ENCODE measurements at places on chromosomes 5 and 9.

GRCh38 chr5:35832762-35833161 is 23.9 kb upstream of the IL7R start:
- no peak for DNase-seq

- DNase-seq: no peak
Measured at GRCh38 chr5:169006842-169007790, 293.8 kb downstream of the SLIT3 start.

DNA sequence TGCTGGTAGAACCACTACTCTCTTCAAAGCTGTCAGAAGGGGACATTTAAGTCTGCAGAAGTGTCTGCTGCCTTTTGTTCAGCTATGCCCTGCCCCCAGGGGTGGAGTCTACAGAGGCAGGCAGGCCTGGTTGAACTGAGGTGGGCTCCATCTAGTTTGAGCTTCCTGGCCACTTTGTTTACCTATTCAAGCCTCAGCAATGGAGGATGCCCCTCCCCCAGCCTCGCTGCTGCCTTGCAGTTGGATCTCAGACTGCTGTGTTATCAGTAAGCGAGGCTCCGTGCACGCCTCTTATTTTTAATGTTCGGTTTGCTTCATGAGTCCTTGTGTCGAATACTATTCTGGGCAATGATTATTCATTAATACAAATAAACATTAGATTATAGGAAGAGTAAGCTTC is 3.1 kb upstream of the SLC27A6 start:
- DNase-seq: no peak

DNA sequence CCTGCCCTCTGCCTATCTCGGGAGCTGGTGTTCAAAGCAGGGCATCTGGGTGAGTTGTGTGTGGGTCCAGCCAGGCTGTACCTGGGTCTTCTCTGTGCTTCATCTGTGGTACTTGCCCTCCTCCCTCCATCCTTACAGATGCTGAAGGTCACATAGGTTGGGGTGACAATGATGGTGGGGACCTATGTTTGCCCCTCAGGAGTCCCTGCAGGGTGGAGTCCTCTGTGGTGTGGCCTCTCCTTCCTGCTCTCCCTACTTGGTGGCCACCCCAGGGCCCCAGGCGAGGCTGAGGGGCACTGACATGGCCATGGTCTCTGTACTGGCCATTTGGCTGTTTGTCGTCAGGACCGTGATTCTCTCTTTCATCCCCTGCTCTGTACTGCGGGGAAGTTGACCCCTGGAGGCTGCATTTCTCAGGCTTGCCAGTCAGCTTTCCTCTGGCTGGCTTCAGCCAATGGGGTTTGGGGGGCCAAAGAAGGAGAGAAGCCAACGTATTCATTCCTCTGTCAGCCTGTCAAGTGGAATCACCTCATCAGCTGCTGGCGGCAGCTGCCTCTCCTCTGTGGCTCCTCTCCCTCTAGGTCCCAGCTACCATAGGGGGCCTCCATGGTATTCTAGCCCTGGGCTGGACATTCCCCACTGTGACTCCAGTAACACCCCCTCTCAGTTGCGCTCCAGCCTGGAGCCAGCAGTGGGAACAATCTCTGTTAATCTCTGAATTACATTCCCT is 4.6 kb downstream of the DCANP1 start:
- no peak for DNase-seq

GRCh38 chr9:126207256-126207655 is 119.4 kb upstream of the MVB12B start:
- DNase-seq: no peak

DNA sequence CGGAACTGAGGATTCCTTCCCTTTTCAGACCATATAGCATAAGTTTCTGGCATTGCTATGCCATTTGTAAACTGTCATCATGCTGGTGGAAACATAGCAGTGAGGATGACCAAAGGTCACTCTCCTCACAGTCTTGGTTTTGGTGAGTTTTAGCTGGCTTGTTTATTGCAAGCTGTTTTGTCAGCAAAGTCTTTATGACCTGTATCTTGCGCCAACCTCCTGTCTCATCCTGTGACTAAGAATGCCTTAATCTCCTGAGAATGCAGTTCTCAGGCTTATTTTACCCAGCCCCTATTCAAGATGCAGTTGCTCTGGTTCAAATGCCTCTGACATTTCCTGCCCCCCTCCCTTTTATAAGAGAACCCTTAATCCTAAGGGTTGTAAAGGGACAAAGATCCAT is 26.7 kb upstream of the GRIA1 start:
- DNase-seq: no peak
